ENCODE measurements at places on chromosomes 5 and 9.
A peak's percentile ranks its signal among the peaks of the same experiment; 100 is the strongest.

GRCh38 chr5:173919443-173919842 lies 31.3 kb downstream of the CPEB4 start:
- no peak for DNase-seq

GRCh38 chr5:9544056-9544455 lies 1.8 kb downstream of the SEMA5A start:
- no peak for DNase-seq

DNA sequence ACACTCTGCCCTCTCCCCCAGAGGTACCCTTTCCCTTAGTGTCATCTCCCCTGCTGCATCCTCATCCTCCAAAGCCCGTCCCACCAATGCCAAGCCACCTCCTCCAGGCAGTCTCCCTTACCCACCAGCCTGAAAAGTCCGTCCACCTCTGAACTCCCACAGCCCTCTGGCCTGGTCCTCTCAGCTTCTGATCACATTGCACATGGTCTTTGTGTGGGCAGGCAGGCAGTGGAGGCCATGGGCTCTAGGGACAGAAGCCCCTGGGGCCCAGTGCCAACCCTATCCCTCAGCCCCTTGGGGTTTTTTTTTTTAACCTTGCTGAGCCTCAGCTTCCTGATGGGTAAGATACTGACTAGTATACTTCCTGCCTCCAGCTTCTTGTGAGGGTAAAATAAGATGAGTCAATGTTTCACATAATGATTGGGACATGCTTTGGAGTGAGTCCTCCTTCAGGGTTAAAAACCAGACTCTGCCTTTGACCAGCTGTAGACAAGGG lies 19.4 kb downstream of the CSF1R start:
- no peak for DNase-seq

DNA sequence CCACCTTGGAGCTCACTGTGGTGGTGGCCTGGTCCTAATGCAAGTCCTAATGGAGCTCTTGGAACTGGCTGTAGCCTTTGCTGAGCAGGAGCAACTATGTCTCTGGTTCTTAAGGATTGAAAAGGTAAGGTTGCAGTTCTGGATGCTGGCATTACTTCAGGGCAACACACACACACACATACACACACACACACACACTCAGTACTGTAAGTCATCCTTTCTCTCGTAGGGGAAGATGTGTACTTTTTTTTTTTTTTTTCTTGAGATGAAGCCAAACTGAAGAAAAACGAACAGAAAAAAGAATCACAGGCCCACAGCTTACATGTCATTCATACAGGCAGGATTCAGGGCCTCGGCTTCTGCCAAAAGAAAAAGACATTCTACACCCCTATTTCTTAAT lies 81.1 kb upstream of the RPS23 start:
- DNase-seq: no peak

GRCh38 chr9:130607640-130608420 lies 28.5 kb downstream of the FUBP3 start:
- DNase-seq: no peak

GRCh38 chr5:142743592-142744441 lies 26.4 kb upstream of the ARHGAP26 start:
- DNase-seq: no peak

GRCh38 chr5:134504629-134505300 lies 20.7 kb upstream of the JADE2 start:
- no peak for DNase-seq

GRCh38 chr5:143593723-143594122 lies 190.2 kb upstream of the NR3C1 start:
- no peak for DNase-seq

GRCh38 chr5:117414926-117415325 lies 840.3 kb upstream of the SEMA6A start:
- no peak for DNase-seq

DNA sequence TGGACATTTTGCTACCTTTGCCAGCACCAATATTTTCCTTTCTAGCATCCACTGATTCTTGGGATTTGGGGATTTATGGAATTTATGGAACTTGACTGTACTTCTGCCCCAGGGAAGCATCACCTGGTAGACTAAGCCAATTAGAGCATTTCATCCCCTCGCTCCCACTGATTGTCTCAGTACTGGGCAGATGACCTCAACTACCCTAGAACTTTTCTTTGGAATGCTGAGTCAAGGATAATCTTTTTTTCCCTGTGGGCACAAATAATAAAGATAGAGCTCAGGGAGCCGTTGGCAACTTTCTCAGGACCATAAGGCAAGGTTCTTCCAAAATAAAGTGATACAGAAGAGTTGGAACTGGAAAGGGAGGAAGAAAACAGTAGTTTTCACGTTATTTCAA lies 438.4 kb downstream of the PLK2 start:
- no peak for DNase-seq

DNA sequence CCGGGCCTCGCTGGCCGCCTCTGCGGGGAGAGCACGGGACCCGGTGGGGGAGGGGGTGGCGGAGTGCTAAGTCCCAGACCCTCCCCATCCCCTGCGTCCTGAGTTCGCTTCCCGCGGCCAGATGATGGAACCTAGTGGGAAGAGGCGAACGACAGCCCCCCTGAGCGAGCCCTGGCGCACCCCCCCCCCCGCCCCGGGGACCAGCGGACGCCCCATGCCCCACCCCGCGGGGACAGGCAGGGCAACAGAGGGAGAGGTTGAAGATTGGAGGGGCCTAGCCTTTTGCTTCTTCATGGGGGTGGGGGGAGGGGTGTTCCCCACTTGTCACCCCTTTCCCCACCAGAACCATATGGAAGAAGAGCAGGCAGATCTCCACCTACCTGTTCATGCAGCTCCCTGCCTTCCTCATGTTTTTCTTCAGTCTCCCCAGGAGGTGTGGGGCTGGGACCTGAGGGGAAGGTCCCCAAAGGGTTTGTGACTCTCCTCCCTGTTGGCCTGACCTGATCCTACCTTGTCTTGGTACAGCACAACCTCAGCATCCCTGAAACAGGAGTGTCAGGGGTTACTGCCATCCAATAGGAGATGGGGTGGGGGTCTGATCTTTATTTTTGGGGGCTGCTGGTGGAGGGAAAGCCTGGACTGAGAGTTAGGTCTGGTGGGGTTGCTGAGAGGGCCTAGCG lies 485 bp downstream of the FAM53C start:
- peak; percentile 26 for DNase-seq

GRCh38 chr5:102511666-102512065 lies 12.9 kb upstream of the SLCO6A1 start:
- DNase-seq: peak; percentile 27

GRCh38 chr5:6592601-6593000 lies 40.2 kb downstream of the NSUN2 start:
- no peak for DNase-seq

GRCh38 chr5:98941131-98941883 lies 12.5 kb upstream of the CHD1 start:
- no peak for DNase-seq

GRCh38 chr5:140072812-140073211 lies 29.7 kb upstream of the NRG2 start:
- DNase-seq: no peak

GRCh38 chr5:92652756-92653155 lies 928.3 kb downstream of the NR2F1-AS1 start:
- no peak for DNase-seq

GRCh38 chr9:25350011-25350410 lies 328.2 kb downstream of the TUSC1 start:
- DNase-seq: peak; percentile 8

DNA sequence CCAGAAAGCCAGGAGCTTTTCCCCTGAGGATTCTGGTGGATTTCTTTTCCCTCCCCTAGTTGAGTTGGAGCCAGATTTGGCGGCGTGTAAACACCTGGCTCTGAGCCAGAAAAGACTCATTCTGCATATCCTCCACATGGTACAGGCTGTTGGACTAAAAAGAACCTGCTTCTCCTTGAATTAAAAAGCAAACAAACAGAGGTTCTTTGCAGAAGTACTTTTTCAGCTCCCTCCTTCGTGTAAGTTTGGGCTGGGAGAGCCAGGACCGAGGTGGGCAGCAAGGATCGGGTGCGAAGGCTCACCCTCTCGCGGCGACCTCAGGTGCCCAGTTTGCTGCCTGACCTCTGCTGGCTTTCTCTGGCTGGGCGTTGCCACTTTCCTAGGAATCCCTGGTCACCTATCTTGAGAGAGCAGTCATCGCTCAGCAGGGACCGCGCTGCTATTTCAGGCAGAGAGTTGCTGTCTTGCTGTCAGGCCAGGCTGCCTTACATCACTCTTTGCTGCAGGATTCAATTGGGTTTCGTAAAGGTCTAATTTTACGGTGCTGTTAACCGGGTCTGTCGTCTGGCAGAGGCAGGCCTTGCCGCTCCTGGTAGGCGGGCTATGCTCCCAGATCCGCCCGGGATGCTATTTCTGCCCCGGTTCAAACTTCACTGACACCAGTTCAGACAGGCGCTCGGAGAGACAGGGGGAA lies 3.2 kb downstream of the PAPPA start:
- DNase-seq: no peak

- DNase-seq: no peak
Observed at GRCh38 chr5:12330993-12331588, 426.8 kb upstream of the CTNND2 start.

DNA sequence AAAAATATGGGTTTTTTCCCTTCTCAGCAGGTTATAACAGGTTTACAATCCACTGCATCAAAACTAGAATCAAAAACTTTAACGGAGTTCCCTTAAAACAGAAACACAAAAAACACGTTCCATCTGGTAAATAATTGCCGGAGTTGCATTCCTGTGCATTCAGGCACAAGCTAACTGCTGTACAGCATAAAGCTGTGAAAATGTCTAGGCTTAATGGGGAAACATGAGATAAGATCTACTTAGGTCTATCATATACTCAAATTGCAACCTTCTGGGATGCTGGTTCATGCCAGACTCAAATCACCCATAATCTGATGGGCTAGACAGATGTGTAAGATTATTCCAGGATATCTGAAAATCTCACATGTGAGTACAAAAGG lies 265.3 kb downstream of the DOCK8 start:
- DNase-seq: no peak

DNA sequence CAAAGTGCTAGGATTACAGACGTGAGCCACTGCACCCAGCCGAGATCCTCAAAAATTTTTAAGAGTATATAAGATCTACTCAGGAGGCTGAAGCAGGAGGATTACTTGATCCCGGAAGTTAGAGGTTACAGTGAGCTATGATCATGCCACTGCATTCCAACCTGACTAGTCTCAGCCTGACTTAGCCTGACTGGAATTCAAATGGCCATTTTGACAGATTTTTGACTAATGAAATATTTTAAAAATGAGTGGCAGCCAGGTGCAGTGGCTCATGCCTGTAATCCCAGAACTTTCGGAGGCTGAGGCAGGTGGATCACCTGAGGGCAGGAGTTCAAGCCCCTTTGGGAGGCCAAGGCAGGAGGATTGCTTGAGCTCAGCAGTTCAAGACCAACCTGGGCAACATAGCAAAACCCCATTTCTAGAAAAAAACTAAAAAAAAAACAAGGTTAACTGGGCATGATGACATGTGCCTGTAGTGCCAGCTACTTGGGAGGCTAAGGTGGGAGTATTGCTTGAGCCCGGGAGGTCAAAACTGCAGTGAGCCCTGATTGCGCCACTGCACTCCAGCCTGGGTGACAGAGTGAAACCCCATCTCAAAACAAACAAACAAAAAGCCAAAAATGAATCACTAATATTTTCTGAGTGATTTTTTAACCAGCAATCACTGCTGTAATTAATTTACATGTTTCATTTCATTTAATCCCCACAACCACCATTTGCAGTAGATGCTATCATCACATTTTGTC lies 16.6 kb downstream of the ATOX1 start:
- DNase-seq: no peak

GRCh38 chr9:14051419-14051818 lies 262.5 kb downstream of the NFIB start:
- DNase-seq: no peak

All from RPMI8226 (cell line).